ENCODE measurements at places on chromosomes 4 and X.

- DNase-seq, result no peak
Observed at GRCh38 chr4:288891-289290, 16.4 kb downstream of the ZNF732 start.

- no peak for DNase-seq
Observed at GRCh38 chr4:46385946-46386345, 4.0 kb downstream of the GABRA2 start.

GRCh38 chrX:110280954-110281353 lies 36.9 kb downstream of the AMMECR1 start:
- DNase-seq, result no peak

DNA sequence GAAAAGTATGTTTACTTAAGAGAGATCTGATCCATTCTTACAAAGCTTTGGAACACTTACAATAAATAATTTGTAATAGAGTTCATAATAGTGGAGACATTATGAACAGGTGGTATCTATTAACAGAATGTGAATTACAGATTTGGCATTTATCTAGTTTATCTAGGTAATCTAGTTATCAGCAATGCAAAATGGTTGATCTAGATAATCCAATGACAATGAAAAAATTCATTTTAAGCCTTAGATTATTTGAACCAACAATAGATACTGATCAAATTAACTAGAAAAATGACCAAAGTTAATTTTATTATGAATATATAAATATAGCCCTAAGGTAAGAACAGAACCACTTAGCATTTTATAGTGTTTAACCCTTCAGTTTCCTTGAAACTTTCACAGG lies 10.4 kb upstream of the NSUN7 start:
- no peak for DNase-seq

GRCh38 chr4:138555108-138555507 lies 313.0 kb upstream of the SLC7A11 start:
- DNase-seq, result no peak

DNA sequence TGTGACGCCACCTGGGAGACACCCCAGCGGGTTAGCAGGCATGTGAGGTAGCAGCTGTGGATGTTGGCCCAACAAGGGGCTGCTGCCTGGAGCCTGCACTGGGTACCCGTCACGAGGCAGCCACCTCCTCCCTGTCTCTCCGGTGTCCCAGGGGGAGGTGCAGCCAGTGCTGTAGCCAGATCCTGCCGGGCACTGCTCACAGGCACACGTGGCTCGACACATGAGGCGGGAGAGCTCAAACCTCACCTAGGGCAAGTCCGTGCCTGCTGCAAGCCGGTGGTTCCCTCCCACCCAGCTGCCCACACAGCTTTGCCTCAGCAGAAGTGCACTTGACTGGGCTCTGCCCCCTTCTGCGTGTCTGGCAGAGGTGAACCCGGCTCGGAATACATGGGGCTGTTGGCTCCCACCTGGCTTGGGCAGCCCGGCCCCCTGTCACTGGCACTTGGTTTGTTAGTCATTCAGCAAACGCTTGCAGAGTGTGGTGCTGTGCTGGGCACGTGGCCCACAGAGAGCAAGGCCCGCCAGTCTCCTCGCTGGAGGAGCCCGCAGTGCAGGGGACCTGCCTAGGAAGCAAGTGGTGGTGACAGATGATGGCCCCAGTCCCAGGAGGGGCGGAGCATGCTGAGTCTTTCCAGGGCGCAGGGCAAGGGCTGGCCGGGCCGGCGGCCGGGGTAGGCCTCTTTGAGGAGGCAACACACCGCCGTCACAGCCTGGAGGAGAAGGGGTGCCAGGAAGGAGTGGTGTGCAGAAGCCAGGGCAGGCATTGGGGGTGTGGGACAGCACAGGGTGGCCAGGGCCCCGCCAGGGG lies 10.1 kb upstream of the SH3TC1 start:
- DNase-seq, result no peak

GRCh38 chr4:114857831-114858230 lies 255.6 kb downstream of the NDST4 start:
- DNase-seq, result no peak

- no peak for DNase-seq
Observed at GRCh38 chr4:823176-823760, 2.7 kb downstream of the CPLX1 start.

GRCh38 chr4:108313546-108314339 lies 145.0 kb upstream of the LEF1 start:
- DNase-seq, result no peak

DNA sequence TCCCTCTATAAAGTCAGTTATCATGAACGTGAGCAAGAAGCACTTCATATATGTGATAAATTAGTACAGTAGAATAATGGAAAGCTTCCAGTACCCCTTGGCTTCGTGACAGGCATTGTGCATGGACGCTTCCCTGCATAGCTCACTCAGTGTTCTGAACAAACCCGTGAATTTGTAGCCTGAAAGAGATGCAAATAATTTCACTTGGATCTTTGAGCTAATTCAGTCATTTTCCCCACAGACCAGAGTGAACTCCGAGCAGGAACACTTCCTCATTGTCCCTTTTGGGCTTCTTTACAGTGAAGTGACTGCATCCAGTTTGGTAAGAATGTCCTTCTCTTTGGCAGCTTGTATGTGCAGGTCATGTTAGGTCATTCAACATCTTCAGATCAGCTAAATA lies 50.1 kb downstream of the ADD1 start:
- no peak for DNase-seq

- DNase-seq, result no peak
Observed at GRCh38 chr4:70760662-70761061, 38.9 kb downstream of the RUFY3 start.

DNA sequence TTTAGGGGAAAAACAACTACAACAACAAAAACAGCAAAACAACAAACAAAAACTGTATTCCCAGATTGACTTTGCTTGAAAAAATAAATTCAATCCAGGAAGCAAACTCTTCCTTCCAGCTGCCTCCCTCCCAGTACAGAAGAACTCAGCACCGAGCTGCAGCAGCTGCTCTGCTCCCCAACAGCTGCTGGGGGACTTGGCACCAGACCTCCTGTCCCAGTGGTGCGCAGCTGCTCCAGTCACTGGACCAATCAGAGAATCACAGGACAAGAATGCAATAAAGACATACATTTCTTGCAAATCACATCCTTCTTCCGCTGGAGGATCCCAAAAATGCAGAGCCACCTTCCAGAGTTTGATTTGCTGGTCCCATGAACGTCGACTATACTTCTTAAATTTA lies 11.8 kb upstream of the FAM53A start:
- DNase-seq, result no peak

- no peak for DNase-seq
Observed at GRCh38 chrX:38985375-38985774, 184.1 kb downstream of the MID1IP1 start.

- peak; percentile 48 for DNase-seq
Observed at GRCh38 chr4:110516106-110516922, 40.4 kb downstream of the ENPEP start.

DNA sequence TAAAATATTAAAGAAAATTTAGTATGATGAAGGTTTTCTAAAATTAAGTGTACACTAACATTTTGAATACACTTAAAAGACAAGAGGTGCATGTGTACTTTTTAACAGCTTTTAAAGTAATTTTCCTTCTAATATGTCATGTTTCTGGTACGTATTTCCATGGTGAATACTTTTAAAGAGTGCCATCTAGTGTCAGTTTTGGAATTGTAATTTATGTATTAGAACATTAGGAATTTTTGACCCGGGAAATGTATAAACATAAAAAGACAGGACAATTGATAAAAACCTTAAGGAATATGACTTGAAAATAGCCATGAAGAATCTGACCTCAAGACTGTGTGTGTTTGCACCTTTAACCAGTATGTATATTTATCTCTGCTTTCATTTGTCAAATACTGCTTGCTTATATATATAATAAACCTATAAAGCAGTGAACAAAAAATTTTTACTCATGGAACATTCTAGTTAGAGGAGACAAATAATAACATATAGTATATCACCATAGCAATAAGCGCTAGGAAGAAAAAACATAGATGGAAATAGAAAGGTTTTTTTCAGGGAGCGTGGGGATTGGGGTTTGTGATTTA lies 7.2 kb downstream of the GSTCD start:
- DNase-seq, result no peak

DNA sequence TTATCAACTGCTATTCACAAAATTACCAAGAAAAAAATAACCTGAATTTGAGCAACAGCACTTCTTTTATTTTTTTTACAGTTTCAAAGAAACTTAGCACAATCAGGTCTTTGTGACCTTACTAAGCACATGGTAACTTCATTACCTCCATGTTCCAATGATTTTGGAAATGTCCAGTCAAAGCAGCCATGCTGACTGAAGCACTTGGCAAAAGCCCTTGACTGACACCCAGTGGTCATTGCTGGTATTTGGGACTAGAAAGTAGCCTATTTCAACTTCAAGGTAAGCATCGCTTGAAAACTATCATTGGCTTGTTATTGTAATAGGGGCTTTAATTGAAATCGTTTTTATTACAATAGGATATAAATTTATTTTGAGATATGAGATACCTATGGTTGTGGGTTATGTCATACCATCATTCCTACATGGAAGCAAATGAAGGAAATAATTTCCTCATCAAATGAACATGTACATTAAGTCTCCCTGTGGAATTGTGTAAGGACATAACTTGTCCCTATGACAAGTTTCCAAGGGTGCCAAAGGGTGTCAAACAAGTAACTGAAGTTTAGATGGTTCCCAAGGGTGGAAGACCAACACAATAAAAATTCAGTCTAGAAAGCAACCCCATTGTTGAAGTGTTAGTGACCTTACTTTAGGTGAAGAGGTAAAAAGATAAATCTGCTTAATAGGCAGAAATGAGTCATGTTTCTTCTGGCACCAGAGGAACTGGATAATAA lies 15.2 kb upstream of the ANXA10 start:
- DNase-seq, result no peak

DNA sequence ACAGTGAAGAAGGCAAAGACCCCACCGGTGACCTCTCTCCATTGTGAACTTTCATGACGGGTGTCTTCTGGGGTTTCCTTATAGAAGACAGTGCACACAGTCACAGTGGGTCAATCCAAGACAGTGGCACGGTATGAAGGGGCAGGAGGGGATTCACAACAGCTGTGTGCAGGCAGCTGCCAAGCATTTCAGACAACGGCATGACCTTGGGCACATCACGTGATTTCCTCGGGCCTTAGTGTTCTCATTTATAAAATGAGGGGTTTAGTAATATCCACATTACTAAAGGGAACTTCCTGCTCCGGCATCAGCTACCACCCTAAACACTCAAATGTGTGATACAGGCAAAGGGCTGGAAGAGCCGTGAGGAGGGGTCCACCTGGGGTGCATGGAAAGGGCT lies 42.9 kb downstream of the RBM47 start:
- no peak for DNase-seq

GRCh38 chr4:10671366-10671765 lies 13.2 kb downstream of the CLNK start:
- no peak for DNase-seq

GRCh38 chrX:121639781-121640180 lies 592.4 kb downstream of the GLUD2 start:
- no peak for DNase-seq

GRCh38 chrX:40107291-40108161 lies 9.8 kb upstream of the BCOR start:
- DNase-seq, result no peak

GRCh38 chr4:177855507-177856197 lies 413.4 kb upstream of the AGA start:
- DNase-seq, result no peak

- DNase-seq, result no peak
Observed at GRCh38 chr4:169054879-169055278, 44.8 kb upstream of the CBR4 start.

GRCh38 chr4:80078346-80079092 lies 5.5 kb upstream of the ANTXR2 start:
- DNase-seq, result no peak

DNA sequence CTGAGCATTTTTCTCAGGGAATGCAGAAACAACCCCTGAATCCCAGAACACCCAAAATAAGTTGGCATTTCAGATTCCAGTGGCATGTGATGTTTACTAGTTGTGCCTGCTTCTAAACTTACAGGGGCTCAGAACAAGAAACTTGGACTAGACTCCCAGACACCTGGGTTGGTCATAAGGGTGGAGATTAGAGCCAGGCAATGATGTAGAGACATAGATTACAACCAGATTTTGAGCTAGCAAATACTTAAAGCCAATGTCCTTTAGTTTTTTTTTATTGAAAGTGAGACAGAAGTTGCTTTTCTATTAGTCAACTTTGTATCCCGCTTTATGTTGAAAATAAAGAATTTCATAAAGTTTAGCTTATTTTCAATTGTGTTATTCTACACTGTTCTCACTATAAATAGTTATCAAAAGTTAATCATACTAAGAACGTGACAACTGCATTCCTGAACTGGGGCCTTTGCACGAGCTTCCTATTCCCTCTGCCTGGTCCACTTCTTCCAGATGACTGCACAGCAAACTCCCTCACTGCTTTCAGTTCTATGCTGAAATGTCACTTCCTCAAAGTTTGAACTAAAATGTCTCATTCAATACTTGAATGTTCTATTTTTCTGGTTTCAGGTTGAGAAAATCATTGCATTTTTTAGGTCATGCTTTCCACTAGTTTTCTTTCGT lies 224.7 kb upstream of the PPP1R2C start:
- DNase-seq, result no peak

- no peak for DNase-seq
Observed at GRCh38 chr4:102828497-102828808, 1.1 kb upstream of the UBE2D3 start.
